ENCODE measurements at places on chromosomes 11 and 22. TPM values are rescaled to one million over a fixed set of nuclear protein-coding genes. Genes with fewer than 3 reads are reported as not detected.

Gene OR4X1
- total RNA-seq: not detected

Gene SYCE3
- total RNA-seq: not detected

Gene C11orf65
- total RNA-seq: 0.49 TPM

Gene TENM4
- total RNA-seq: 80.6 TPM

Gene NRXN2
- total RNA-seq: 157 TPM

Gene SEC14L6
- 0.49 TPM for total RNA-seq

Gene PDE3B
- total RNA-seq: 21.1 TPM

Gene ARCN1
- 67.9 TPM for total RNA-seq

Gene TAF6L
- total RNA-seq: 11.6 TPM
